ENCODE measurements at places on chromosomes 5 and 9. TPM values are rescaled to one million over a fixed set of nuclear protein-coding genes. Genes with fewer than 3 reads are reported as not detected.

ADAMTS13 gene
- 4.9 TPM for total RNA-seq

GRCh38 chr5:122300374-122300773, 11.7 kb upstream of the SNCAIP start:
- no peak for DNase-seq

GRHPR gene
- 81.7 TPM for total RNA-seq

GABRG2 gene
- not detected for total RNA-seq

MATR3 gene
- total RNA-seq: 318 TPM

MED27 gene
- 8.7 TPM for total RNA-seq

CNTNAP3B gene
- 205 TPM for total RNA-seq

GRCh38 chr9:105431424-105432246, 16.2 kb upstream of the FSD1L start:
- DNase-seq: no peak

SH3RF2 gene
- 4.1 TPM for total RNA-seq

POLE3 gene
- total RNA-seq: 6.5 TPM

GRCh38 chr9:89874351-89875321, 269.8 kb downstream of the GADD45G start:
- peak; percentile 16 for DNase-seq

- DNase-seq: no peak
These were observed 2.1 kb upstream of the MARCHF6 start for GRCh38 chr5:10351199-10351905.
